ENCODE measurements at places on chromosomes 7 and 10. TPM values are rescaled to one million over a fixed set of nuclear protein-coding genes. Genes with fewer than 3 reads are reported as not detected.

Gene PRKAR2B
- 58.2 TPM for total RNA-seq

Gene C7orf57
- total RNA-seq: not detected

Gene SVIL
- 21.2 TPM for total RNA-seq

Gene LIPA
- 76.8 TPM for total RNA-seq

Data from adrenal gland (tissue), 19 donors.